ENCODE measurements at places on chromosomes 1 and 21.

DNA sequence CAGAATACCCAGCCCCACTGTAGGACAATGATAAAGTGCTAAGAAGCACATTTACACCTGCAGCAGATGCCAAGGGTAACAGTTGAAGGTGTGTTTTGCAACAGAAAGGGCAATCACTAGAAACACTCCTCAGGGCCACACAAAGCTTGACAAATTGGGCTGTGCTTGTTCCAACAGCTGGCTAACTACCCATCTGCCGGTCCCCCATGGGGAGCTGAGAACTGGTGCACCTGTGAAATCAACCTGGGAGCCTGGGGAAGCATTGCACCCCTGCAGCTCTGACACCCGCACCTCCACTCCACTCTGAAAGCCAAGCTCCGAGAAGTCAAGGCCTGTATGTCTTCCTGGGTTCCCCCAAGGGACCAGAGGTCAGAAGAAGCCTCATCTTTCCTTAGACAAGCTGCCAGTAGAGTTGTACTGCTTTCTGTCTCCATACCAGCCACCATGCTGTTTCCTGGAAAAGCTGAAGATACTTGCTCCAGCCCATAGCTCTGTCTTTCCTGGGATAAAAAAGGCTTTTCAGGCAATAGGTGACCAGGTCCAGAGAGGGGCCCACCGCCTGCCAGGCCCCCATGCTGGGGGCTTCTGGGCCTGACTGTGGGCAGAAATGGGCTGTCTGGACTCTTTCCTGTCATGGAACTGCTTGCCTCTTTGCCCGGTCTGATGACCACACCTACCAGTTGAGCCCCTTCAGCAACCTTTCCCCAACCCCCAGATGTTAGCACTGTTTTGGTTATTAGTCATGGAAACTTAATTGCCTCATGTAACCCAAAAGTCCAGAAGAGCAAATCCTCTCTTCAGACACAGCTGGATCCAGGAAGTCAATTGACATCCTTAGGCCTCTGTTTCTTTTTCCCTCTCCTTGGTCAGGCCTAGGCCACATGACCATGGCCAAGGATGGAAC lies 93.6 kb downstream of the KIF14 start:
- DNase-seq: no peak

- DNase-seq: no peak
Measured at GRCh38 chr1:238061967-238062613, 171.4 kb upstream of the ZP4 start.

- DNase-seq: no peak
Measured at GRCh38 chr1:22829309-22829989, 118.8 kb downstream of the EPHB2 start.

- no peak for DNase-seq
Measured at GRCh38 chr1:91502672-91503184, 2.1 kb downstream of the CDC7 start.

DNA sequence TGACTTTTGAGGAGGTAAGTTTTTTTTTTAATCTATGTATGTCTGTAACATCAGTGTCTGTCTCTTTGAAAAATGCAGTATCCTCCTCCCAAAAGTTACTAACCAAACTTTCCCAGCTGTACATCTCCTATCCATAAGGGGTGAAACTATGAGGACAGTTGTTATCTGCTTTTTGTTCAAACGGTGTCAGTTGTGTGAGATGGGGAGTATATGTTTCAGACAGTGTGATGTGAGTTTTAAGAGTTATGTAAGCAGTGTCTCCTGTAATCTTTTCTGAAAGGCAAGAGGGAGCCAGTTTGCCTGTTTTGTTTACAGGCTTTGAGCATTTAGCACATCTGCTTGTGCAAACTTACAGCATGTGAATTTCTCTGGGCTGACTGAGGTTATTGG lies 34.8 kb upstream of the CACYBP start:
- DNase-seq: no peak

DNA sequence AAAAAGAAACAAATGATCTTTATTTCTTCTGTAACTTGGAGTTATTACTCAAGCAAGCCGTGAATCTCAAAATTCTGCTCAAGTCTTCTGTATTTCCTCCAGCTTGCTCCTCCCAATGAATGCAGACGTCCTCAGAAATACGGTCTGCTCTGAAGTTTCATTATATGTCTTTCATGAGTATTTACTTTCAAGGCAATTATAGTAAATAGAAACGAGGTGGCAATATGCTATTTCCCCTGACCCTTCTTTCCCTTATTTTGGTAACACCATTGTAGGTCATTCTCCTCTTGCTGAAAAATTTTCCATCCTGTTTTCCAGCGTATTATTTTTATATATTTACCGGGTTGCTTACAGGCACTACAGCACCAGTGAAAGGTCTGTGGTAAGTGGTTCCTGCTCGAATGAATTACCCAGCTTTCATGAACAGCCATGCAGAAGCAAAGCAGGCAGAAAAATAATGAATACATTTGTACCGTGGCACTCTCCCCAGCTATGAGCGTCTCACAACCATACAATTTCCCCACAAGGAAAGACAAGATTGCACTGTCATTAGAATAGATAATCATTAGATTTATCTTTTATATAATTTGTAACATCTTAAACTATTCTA lies 350.9 kb upstream of the PKN2 start:
- no peak for DNase-seq

Data from SHP77 treated with DMSO at 0.1 percent for 48 hours (cell line).